Stimulated activated CD8-positive, alpha-beta memory T cell treated with anti-CD3 and anti-CD28 coated beads, Interleukin-2, amount 100 ng/mL, for 48 hours (primary cell): ENCODE measurements at places on chromosomes 11 and 22.

- no peak for DNase-seq
Measured at GRCh38 chr11:61298663-61299244, 3.6 kb upstream of the VWCE start.

DNA sequence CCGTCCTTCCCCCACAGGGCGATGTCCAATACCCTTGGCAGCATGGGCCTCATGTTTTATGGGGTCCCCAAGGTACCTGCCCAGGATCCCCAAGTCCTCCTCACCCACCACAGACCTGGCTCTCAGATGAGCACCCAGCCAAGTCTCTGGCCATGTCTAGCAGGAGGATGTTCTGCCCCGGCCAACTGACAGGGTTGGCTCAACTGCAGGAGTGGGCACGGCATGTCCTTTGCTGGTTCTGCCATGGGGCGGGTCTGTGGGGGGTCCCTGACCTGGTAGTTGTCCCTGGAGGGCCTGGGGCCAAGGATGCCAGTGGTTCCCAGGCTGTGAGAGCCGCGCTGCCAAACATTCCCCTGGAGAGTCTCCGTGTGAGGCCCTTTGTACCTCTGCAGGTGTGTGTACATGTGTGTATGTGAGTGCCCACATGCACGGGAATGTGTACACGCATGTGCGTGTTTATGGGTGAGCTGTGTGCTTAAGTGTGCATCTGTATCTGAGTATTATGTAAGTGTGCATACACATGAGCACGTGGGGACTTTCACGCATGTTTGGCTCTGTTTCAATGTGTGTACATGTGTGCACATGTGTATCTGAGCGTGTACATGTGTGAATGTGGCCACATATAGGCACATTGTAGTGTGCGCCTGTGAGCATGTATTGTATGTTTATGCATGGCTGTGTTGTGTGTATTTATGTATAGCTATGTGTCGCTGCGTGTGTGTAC, 85.5 kb downstream of the KCNQ1 start:
- no peak for DNase-seq

DNA sequence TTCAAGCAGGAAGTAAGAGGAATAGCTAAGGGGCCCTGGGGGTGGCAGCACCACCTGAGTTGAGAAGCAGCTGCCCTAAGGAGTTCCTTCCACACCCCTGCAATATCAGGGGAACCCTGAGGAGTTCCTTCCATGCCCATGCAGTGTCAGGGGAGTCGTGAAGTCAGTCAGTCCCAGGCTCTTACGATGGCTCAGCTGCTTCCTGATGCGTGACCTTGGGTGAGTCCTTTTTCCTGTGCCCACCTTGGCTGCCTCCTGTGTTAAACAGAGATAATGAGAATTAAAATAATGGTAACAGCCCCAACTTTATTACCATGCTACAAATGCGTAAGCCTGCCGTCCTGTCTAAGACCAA, 181.1 kb downstream of the MIAT start:
- DNase-seq: no peak

GRCh38 chr22:42286205-42286604, 15.8 kb upstream of the TCF20 start:
- DNase-seq: no peak

GRCh38 chr11:1742869-1743584, 7.4 kb downstream of the IFITM10 start:
- DNase-seq: no peak

DNA sequence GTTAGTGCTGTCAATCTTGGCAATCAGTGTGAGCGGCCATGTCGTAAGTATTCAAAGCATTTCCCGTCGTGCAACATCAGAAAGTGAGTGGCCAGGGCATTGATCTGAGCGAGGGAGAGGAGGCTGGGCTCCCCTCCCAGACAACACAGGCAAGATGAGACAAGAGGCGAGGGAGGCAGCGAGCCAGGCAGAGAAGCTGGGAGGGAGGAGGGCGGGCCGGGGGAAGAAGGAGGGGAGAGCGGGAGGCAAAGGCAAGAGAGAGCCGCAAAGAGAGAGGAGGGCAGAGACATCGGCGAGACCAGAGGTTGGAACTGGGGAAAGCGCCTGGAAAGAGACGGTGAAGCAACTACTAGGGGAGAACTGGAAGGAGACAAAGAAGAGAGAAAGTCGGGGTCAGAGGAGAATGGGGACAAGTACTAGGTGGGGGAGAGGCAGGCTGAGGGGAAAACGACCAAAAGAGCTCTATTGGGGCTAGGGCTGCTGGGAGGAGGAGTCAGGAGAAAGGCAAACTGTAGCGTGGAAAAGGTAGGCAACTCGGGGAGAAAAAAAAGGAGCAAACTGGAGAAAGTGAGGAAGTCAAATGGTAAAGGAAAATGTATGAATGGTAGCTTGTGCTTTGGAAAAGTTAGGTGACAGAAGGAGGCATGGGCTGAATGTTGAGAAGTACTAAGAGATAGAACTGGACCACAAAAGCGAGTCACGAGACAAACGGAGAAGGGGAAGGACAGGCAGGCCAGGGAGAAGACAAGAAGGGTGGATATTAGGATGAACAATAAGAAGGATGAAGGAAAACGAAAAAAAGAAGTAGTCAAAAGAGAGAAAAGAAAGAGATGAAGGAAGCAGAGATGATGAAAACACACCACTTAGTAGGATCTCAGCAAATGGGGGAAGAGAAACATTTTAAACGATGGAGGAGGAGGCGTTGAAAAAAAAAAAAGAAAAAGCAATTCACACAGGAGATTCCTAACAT, 130.5 kb upstream of the C11orf58 start:
- no peak for DNase-seq

- DNase-seq: no peak
Measured at GRCh38 chr11:120334894-120335462, 1.2 kb upstream of the ARHGEF12 start.

GRCh38 chr11:35311331-35311730, 108.0 kb downstream of the SLC1A2 start:
- DNase-seq: no peak
